GM04504 (cell line): ENCODE measurements at places on chromosomes 4 and X.

GRCh38 chr4:68963374-68963773 lies 11.8 kb upstream of the UGT2A3 start:
- no peak for DNase-seq

- DNase-seq = no peak
These were observed 5.2 kb upstream of the F11 start for GRCh38 chr4:186260504-186261448.

DNA sequence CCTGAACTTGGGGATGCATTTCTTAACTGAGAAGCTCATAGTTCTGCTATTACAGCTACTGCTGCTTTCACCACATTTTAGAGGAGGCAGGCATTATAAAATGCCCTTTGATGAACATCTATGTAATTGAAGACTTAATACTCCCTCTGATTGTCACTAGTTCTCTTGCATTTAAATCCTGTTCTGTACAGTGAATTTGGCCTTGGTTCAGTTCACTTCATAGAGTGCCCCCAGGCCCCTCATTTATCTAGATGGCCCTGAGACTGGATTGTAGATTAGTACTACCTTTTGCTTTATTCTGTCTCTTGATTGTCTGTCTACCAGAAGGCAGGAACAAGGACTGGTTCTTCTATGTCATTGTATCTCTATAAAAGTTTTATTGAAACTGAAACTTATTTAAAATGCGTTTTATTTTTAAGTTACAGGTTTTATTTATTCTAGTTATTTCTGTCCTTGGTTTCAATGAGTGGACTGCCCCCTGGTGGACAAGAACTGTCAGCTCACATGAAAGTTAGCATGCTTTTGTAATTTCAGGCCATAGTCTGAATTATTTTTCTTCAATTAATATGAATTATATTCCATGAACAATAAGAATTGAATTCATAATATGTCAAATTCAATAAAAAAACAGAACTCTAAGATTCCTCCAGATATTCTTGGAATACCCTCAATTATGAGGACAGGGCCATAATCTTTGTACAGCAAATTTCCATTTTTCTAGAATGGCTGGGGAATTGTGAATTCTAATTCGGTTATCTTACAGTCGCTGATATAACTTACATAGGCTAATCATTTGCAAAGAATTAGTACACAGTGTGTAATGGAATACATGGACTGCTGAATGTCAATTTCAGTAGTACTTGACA lies 47.2 kb upstream of the TMEM33 start:
- peak; percentile 16 for DNase-seq

GRCh38 chr4:68593112-68593511 lies 17.0 kb upstream of the UGT2B17 start:
- DNase-seq = no peak

DNA sequence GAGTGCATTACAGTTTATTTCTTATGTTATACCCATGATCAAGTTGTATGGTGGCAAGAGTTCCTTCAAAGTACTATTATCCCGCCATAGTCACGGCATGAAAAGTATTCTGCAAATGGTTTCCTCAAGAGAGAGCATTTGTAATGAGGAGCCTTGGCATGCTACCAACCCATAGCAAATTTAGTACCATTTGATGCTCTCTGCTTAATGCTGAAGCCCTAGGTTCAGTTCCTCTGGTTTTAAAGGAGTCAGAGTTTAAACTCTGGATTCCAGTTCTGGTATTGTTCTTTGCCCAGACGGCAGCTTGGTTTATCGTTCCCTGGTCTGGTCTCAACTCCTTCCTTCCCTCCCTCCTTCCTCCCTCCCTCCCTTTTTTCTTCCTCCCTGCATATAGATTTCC lies 371.3 kb downstream of the BMPR1B start:
- no peak for DNase-seq

DNA sequence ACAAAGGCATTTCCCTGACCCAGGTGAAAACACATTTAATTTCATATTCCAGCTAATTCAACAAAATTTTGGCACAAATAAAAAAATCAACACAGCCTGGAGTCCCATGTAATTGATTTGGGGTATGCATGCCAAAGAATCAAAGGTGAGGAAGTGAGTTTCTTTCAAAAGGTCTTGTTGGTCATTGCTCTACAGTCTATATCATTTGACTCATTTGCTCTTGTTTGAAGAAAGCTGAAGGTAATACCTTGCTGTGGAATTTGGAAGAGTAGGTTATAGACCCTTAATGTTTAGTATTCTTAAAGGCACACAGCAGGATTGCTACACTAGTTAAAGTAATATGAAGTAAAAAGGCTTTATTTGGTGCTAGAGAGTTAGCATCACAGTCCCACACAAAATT lies 25.4 kb downstream of the COL4A6 start:
- no peak for DNase-seq

DNA sequence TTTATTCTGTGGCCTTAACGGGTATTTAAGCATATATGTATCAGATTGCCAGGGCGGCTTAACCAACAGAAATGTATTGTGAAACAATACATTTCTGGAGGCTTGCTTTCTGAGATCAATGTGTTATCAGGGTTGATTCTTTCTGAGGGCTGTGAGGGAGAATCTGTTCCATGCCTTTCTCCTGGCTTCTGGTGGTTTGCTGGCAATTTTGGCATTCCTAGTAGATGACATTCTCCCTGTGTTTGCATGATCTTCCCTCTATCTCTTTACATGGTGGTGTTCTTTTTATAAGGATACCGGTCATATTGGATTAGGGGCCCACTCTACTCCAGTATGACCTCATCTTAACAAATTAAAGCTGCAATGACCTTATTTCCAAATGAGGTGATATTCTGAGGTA lies 16.9 kb upstream of the CEP135 start:
- DNase-seq = no peak

DNA sequence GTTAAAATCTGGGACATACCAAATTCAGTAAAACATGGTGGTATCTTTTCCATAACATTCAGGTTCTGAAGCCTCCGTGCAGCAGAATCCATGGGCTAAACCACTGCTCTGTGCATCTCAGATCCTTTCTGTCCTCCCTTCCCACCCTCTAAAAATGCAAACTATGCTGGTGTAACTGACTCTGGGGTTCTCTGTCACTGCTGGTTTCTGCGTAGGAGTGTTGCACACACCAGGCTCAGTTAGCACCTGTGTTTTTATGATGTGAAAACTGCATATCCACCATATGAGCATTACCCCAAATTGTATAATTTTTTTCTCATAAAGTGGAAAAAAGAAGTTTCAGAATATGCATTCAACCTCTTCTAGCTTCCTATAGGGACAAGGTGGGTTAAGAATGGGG lies 22.4 kb upstream of the IL21 start:
- DNase-seq = no peak

DNA sequence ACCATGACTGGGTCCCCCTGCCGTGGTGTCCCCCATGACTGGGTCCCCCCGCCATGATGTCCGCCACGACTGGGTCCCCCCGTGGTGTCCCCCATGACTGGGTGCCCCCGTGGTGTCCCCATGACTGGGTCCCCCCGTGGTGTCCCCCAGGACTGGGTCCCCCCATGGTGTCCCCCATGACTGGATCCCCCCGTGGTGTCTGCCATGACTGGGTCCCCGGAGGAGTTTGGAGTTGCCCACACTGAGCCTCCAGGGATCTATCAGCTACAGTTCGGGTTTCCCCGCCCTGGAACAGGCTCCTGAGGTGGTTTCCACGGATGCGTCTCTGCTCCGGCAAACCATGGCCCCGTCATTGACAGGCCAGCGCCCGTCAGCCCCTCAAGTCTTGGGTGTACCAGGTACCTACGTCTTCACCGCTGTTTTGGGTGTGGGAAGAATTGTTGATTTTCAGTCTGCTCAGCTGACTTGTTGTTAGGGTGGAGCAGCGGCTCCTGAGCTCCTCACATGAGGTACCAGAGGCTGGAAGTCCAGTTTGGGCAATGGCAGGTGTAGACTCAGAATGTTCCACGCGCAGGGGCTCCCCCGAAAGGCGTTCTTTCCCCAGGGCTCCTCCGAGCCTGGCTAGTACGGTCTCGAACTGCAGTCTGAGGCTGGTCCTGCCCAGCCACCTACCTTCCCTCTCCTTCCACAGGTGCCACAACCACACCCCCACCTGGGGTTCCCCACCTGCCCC lies 8.3 kb upstream of the PDE6B start:
- DNase-seq = no peak

DNA sequence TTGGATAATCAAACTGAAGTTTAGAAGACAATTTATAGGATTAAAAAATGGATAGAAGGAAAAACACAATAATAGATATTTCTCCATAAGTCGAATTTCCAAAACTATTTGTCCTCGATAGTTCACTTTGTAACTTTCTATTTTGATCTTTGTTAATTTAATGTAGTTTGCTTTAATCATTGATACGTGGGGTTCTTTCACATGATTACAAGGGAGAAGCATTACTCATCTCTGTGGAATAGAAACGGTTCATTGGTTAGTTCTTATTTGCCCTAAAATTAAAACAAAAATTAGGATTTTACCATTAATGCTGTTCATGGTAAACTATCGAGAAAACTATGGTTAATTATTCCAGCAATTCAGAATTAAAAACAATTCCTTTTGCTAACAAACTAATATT lies 2.1 kb downstream of the TET2 start:
- DNase-seq = no peak

- no peak for DNase-seq
These were observed 69.4 kb downstream of the RWDD4 start for GRCh38 chr4:183589461-183590099.

- no peak for DNase-seq
These were observed 218.6 kb upstream of the GK2 start for GRCh38 chr4:79626611-79627010.

DNA sequence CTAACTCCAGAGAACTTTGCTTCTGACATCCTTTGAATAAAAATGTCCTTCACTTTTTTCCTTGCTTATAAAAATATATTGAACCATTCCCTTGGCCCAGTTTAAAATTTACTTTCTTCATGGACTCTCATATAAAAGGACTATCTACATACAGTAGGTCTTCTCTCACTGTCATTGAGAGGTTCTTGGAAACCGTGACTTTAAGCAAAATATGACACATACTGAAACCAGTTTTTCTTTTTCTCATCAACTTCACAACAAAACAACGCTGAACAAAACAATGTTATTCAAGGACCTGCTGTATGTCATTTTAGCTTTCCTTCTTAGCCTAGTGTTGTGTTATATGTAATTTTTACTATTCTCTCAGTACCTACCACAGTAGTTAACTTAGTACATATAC lies 496.8 kb downstream of the CENPC start:
- no peak for DNase-seq

GRCh38 chr4:24229978-24230377 lies 340.1 kb upstream of the PPARGC1A start:
- DNase-seq = no peak

DNA sequence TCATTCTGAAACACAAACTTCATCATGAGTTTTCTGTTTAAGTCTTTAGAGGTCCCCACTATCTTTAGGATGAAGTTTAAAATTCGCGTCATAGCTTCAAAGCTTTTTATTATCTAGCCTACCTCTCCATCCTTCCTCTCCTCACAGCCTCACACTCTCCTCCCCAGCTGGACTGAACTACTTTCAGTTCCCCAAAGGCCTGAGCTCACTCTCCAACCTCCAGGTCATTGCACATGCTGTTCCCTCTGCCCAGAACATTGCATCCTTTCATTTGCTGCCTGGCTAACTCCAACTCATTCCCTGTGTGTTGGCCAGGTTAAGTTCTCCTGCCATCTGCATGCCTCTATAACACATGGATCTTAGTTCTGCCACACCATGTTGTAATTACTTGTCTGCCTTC lies 2.9 kb upstream of the OTUD5 start:
- no peak for DNase-seq

DNA sequence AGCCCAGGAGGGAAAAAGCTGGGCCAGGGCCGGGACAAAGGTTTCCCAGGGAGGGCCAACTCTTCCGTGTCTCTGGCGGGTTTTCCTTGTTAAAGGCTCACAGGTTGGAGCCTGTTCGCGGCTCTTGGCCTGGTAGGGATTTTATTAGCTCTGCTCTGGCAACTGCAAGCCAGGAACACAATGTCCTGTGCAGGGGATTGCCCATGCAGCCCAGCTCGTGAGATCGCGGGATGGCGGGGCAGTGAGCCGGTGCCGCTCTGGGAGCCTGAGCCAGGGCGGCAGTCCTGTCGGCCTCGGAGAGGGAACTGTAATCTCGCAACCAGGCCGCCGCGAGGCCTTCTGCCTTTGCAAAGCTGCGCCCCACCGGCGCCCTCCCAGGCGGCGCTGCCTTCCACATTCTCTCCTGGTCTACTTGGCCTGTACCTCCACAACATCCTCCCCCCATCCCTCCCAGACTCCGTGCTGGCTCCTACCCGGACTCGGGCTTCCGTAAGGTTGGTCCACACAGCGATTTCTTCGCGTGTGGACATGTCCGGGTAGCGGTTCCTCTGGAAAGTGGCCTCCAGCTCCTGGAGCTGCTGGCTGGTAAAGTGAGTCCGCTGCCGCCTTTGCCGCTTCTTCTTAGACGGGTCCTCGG lies 2.1 kb downstream of the PITX2 start:
- no peak for DNase-seq

GRCh38 chr4:36243355-36244256 lies 708 bp downstream of the ARAP2 start:
- DNase-seq = no peak

- no peak for DNase-seq
These were observed 10.5 kb downstream of the CD99 start for GRCh38 chrX:2701600-2701999.

GRCh38 chrX:38817004-38817703 lies 15.9 kb downstream of the MID1IP1 start:
- no peak for DNase-seq

DNA sequence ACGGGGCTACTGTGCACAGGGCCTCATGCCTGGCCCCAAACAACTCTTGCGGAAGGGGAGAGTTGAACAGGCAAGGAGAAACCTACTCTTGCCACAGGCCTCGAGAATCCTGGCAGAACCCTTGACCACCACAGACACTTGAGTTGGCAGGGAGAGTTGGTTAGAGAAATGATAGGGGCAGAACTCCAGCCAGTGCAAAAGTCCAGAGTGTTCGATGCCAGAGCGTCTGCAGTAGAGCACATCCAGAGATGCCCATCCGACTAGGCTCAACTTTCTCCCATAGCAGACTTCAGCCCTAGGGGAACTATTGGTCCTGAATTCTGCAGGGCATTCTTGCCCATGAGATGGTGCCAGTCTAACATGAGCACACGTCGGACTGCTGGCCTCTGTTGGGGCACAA lies 45.4 kb upstream of the RADX start:
- DNase-seq = no peak

GRCh38 chr4:115113506-115114106 lies at the start of gene NDST4:
Gene NDST4 (minus strand): TSS chr4:115113620. CDS start chr4:115077036, 36,584 bp downstream.
- no peak for DNase-seq

- no peak for DNase-seq
These were observed 325.0 kb downstream of the TLL1 start for GRCh38 chr4:166198041-166198440.

GRCh38 chr4:101292901-101293300 lies 54.4 kb downstream of the PPP3CA start:
- no peak for DNase-seq

- DNase-seq = no peak
These were observed 231.1 kb downstream of the STPG2 start for GRCh38 chr4:97912156-97912555.

DNA sequence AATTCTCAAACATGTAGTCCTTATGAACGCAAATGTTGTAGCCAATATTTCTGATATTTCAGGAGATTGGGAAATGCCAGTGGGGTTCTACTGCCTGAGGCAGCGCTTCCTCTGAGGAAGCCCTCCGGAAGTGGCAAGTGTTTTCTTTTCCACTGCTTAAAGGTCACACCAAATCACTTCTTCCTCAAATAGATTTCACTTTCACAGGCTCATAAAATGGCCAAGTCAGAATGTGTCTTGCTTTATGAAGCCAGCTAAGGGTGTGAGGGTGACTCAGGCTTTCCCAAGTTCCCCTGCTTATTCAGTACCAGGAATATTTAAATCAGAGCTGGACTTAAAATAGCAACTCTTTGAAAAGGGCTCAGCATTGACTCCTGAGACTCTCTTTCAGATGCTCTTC lies 514.2 kb upstream of the DIPK2B start:
- DNase-seq = peak; percentile 68
